Thymus (tissue), 14 donors: ENCODE measurements at places on chromosomes 11 and 22. TPM values are rescaled to one million over a fixed set of nuclear protein-coding genes. Genes with fewer than 3 reads are reported as not detected.

Gene MAPK8IP2
- total RNA-seq = 0.33 TPM

DNA sequence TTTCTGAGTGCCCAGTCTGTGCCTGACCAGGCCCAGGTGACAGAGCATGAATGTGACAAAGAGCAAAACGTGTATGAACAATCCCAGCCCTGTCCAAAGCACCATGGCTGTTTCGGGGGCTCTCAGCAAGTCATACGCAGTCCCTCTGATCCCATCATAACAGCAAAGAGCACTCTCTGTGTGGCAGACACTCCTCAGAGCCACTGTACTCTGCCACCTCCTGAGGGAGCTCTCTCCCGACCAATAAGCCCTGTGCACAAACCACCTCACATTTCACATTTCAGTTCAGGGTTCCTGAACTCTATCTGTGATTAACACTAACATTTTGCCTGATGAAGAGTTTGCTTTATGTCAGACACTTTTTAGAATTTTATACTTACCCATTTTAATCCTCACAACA is 6.6 kb downstream of the DGCR2 start:
- no peaks in the 10 kb centered on the region for H3K27me3 ChIP-seq
- no peak overlapping the region for H3K4me3 ChIP-seq
- peaks cover 41% of the 10 kb centered on the region for H3K4me1 ChIP-seq
- H3K36me3 ChIP-seq = peaks cover 17% of the 10 kb centered on the region
- no peak for DNase-seq
- H3K27ac ChIP-seq = no peak overlapping the region

GRCh38 chr22:19715188-19715930 is 1.1 kb downstream of the SEPTIN5 start:
- no peak overlapping the region for H3K4me3 ChIP-seq
- no peak overlapping the region for H3K27ac ChIP-seq

DNA sequence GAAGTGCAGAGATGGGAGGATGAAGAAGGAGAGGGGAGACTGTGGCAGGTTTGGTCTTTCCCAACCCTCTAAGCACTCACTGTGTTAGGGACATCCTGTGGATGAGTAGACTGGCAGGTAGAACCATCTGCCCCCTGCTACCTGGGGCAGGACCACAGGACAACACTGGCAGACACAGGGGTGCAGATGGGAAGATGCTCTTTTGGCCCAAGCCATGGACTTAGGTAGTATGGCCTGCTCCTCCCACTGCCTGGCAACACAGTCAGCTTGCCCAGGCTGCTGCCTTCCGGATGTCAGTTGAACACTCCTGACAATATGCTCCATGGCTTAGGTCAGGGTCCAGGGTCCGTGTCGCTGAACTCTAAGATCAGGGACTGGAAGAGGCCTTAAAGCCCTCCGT is 140.7 kb upstream of the NAV2 start:
- H3K36me3 ChIP-seq = no peaks in the 10 kb centered on the region
- H3K4me3 ChIP-seq = no peak overlapping the region
- no peaks in the 10 kb centered on the region for H3K27me3 ChIP-seq

- H3K4me3 ChIP-seq = no peak overlapping the region
- H3K4me1 ChIP-seq = no peaks in the 10 kb centered on the region
- DNase-seq = no peak
- H3K27ac ChIP-seq = no peak overlapping the region
- H3K36me3 ChIP-seq = no peaks in the 10 kb centered on the region
These were observed 418.7 kb upstream of the CADM1 start for GRCh38 chr11:115922876-115923275.

GRCh38 chr11:103546236-103546635 is 437.0 kb downstream of the DYNC2H1 start:
- no peak overlapping the region for H3K27ac ChIP-seq
- no peaks in the 10 kb centered on the region for H3K27me3 ChIP-seq
- no peaks in the 10 kb centered on the region for H3K36me3 ChIP-seq
- no peaks in the 10 kb centered on the region for H3K4me1 ChIP-seq

- no peak overlapping the region for H3K27ac ChIP-seq
- no peaks in the 10 kb centered on the region for H3K36me3 ChIP-seq
- no peak overlapping the region for H3K4me3 ChIP-seq
- no peaks in the 10 kb centered on the region for H3K27me3 ChIP-seq
These were observed 20.8 kb downstream of the EMID1 start for GRCh38 chr22:29226351-29226981.

Gene IL17REL
- total RNA-seq = 5.9 TPM

- H3K4me3 ChIP-seq = no peak overlapping the region
- H3K4me1 ChIP-seq = no peaks in the 10 kb centered on the region
- no peak for DNase-seq
These were observed 49.5 kb downstream of the PAX6 start for GRCh38 chr11:31761636-31762035.

- DNase-seq = no peak
- no peaks in the 10 kb centered on the region for H3K36me3 ChIP-seq
- no peak overlapping the region for H3K4me3 ChIP-seq
- H3K27me3 ChIP-seq = no peaks in the 10 kb centered on the region
- peaks cover 49% of the 10 kb centered on the region for H3K4me1 ChIP-seq
These were observed 26.1 kb upstream of the ETS1 start for GRCh38 chr11:128613300-128613995.

Gene E2F8
- 5.5 TPM for total RNA-seq

- no peaks in the 10 kb centered on the region for H3K36me3 ChIP-seq
- H3K27ac ChIP-seq = no peak overlapping the region
- H3K27me3 ChIP-seq = no peaks in the 10 kb centered on the region
- no peaks in the 10 kb centered on the region for H3K4me1 ChIP-seq
These were observed 27.2 kb downstream of the ABTB2 start for GRCh38 chr11:34330653-34331052.
